ENCODE measurements at places on chromosomes 7 and 10.

DNA sequence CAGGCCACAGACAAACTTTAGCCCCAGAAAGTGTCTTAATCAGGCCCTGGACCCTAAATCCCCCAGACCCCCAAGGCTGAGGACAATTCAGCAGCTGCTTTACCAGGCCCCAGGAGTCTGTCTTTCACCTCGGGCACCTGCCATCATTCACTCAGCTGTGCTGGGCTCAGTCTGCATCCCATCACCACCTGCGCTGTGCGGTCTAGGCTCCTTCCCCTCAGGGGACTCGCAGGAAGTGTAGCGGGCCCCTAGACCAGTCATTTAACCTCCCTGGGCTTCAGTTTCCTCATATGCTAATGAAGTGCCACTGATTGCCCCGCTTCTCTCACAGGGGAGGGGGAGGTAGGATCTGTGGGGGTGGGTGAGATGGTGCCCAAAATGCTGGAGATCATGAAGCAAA lies 76.4 kb upstream of the ZMIZ1 start:
- no peak for DNase-seq

DNA sequence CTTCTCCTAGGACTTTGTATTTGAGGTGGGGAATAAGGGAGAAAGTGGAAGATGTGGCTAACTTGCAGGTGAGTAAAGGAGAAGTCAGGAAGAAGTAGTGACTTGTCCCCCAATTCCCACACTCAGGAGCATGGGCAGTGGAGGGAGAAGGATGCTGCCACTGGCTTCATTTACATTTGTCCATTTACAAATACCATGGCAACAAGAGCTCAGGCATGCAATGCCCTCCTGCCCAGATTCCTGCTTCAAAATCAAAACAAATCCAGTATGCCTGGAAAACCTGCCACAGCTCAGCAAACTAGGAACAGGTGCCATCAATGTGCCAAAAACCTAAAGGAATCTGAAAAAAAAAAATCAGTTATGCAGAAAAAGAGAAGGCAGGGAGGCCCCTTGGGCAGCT lies 139.9 kb downstream of the KCNMA1 start:
- DNase-seq = no peak

- DNase-seq = no peak
Observed at GRCh38 chr10:21173802-21174714, 276.9 kb upstream of the NEBL start.

GRCh38 chr7:15439853-15440252 lies 122.0 kb downstream of the AGMO start:
- no peak for DNase-seq

DNA sequence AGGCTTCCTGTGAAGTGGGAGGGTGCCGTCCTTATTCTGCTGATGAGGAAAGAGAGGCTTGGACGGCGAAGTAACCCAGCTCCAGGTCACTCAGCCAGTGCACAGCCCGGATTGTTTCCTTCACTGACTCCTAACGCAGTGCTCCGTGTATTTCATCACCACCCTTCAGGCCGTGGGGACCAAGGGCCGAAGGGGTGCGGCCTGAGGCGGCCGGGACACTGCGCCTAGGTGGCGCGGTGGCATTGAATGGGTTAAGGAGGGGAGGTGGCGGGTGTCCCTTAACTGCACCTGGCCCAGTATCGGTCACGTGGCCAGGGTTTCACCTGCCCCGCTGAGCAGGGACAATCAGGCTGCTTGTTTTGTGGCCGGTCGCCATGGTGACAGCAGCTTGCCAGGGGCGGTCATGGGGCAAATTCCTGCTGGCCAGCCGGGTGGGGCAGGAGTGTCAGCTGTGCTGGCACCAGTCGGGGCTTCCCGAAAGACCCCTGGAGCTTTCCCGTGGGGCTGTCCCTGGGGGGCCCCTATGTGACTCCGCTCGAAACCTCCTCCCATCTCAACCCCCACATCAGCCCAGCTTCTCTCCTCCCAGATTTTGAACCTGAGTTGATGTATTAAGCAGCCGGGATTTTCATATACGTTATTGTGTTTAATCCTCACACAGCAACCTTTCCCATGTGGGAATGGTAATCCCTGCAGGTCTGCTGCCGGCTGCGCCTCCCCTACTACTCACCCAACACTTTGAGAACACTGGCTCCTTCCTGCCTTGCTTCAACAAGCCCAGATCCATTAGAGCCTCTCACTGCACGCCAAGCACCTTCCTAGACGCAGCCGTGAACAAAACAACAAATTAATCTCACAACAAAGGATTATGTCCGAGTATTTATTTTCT lies 4.4 kb upstream of the ABHD11 start:
- DNase-seq = peak; percentile 91

GRCh38 chr10:93180482-93180931 lies 106.8 kb downstream of the CYP26A1 start:
- DNase-seq = no peak

DNA sequence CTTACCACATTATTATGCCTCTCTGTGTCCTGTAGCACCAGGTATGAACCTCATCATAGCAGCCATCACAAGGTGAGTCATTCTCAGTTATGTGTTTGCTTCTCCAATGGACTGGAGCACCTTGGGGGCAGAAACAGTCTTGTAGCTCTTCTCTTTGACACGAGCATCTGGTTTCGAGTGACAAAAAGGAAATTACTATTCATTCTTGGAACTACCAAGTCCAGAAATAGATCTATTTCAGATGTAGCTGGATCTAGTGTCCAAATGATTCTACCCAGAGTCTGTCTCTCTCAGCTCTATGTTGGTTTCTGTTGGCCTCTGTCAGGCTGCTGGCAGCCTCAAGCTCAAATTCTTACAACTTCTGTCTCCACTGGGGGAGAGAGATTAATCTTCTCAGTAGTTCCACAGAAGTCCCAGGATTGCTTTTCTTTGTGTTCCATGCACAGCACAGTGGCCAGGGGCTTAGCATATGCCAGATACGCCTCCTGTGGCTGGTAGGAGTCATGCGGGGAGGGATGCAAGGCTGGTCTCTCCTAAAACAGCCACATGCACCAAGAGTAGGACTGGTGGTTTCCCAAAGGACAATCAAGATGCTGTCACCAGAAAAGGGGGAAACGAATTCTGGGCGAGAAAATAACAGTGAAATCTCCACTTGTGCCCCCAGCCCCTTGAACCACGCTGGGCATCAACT lies 37.2 kb upstream of the PAPSS2 start:
- no peak for DNase-seq

GRCh38 chr10:48804740-48805182 lies 120.1 kb downstream of the WDFY4 start:
- DNase-seq = no peak
